Activated naive CD8-positive, alpha-beta T cell treated with anti-CD3 and anti-CD28 coated beads, Interleukin-2, amount 10 ng/mL, durations not matched to agents 7 days and 5 days (primary cell): ENCODE measurements at places on chromosomes 3 and 15.

DNA sequence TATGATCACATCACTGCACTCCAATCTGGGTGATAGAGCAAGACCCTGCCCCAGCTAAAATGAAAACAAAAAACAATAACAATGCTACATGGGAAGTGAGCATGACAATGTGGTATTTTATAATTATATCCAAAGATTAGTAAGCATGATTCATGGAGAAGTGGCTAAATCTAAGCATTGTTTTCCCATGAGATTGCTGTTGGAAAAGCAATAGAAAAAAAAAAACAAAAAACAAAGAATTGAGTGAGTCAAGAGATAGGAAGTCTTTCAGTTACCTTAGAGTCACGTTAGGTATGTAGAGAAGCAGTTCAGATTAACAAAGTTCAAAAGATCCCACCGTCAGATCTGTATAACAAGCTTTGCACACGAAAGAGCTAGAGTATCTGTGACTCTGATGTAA, 210.3 kb upstream of the CNTN6 start:
- no peak overlapping the region for H3K4me3 ChIP-seq
- H3K4me1 ChIP-seq: no peaks in the 10 kb centered on the region
- DNase-seq: no peak
- no peaks in the 10 kb centered on the region for H3K36me3 ChIP-seq
- H3K27ac ChIP-seq: no peak overlapping the region
- no peaks in the 10 kb centered on the region for H3K27me3 ChIP-seq

- peaks cover 2% of the 10 kb centered on the region for H3K36me3 ChIP-seq
- H3K4me1 ChIP-seq: peaks cover 17% of the 10 kb centered on the region
- DNase-seq: no peak
- H3K27ac ChIP-seq: no peak overlapping the region
- H3K27me3 ChIP-seq: no peaks in the 10 kb centered on the region
These were observed 10.8 kb downstream of the CMTM8 start for GRCh38 chr3:32249184-32249782.

GRCh38 chr15:74182131-74182530, 8.6 kb downstream of the ISLR start:
- H3K27me3 ChIP-seq: peaks cover 3% of the 10 kb centered on the region
- no peak overlapping the region for H3K27ac ChIP-seq
- no peaks in the 10 kb centered on the region for H3K4me1 ChIP-seq
- no peak overlapping the region for H3K4me3 ChIP-seq

DNA sequence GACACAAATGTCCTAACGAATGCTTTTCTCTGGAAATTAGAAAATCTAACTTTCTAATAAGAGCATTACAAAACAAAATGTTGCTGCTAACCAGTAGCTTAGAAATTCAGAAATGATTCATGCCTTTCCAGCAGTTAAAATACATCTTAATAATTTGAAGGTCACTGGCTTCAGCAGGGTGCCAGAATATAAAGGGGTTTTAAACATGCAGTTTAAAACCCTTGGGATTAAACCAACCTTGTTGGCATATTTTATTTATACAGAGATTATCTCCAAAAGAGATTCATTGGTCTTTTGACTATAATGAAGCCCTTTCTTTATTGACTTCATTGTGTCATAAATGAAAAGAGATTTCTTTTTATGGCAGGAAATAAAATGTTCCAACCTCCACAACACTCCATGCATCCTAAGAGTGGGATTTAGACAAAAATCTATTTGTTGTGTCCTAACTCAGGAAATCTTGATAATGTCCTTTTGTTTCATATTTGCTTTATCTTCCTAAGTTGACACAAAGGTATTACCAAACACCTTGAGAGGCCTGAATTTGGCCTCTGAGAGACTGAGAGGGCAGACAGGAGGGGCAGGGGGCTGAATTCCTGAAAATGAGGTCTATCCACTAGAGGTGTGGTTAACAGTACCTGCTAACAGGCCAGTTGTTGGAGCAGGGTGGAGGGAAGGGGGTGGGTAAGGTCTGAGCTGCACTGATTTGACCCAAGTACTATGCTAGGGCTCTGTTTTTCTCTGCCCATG, 124.4 kb downstream of the FEZF2 start:
- H3K4me1 ChIP-seq: no peaks in the 10 kb centered on the region
- no peaks in the 10 kb centered on the region for H3K36me3 ChIP-seq
- H3K27ac ChIP-seq: no peak overlapping the region
- H3K4me3 ChIP-seq: no peak overlapping the region
- no peak for DNase-seq

DNA sequence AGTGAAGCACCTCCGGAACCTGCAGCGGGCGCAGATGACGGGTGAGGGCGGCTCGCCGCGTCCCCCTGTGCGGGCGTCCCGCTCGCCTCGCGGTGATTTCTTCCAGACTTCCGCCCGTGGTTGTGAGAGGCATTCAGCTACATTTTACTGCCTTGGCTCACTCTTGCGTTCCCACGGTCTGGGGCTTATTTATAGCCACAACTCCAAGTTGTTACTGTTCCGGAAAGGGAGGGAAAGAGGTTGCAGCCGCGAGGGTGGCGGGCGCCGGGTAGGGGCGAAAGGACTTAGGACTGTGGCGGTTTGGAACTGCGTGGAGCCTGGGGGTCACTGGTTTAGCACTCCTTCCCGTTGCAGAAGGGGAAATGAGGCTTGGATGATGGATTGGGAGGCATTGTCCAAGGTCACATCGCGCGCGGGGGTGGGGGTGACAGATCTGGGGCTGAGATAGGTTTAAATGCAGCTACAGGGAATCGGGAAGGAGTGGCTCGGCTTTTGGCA, 1.1 kb downstream of the HES1 start:
- no peak overlapping the region for H3K27ac ChIP-seq
- H3K4me1 ChIP-seq: peaks cover 38% of the 10 kb centered on the region
- peaks cover 2% of the 10 kb centered on the region for H3K36me3 ChIP-seq
- peak; percentile 51 for DNase-seq
- H3K4me3 ChIP-seq: peak overlapping the region; percentile 59
- peaks cover 77% of the 10 kb centered on the region for H3K27me3 ChIP-seq

GRCh38 chr3:39149059-39149455, 4.3 kb downstream of the CSRNP1 start:
- no peaks in the 10 kb centered on the region for H3K27me3 ChIP-seq
- peaks cover 65% of the 10 kb centered on the region for H3K4me1 ChIP-seq
- peak overlapping the region; percentile 96 for H3K4me3 ChIP-seq
- peaks cover 22% of the 10 kb centered on the region for H3K36me3 ChIP-seq

DNA sequence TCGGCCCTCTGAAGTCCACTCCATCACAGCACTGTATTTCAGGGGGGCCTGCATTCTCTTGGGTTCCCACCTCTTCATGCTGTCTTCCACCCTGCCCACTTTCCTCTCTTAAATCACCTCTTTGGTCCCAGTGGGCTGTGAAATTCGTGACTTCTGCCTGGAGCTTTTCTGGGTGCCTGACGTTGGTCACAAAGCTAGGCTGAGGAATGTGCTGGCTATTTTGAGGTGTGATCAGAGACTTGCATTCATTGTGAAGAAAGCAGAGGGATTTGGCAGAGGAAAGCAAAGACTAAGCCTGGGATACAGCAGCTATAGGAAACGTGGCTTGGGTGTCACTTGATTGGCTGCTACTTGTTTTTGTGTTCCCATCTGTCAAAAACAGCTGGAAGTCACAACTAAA, 202.5 kb downstream of the SATB1 start:
- H3K4me3 ChIP-seq: no peak overlapping the region
- DNase-seq: no peak
- no peaks in the 10 kb centered on the region for H3K36me3 ChIP-seq
- H3K27me3 ChIP-seq: no peaks in the 10 kb centered on the region
- no peak overlapping the region for H3K27ac ChIP-seq

DNA sequence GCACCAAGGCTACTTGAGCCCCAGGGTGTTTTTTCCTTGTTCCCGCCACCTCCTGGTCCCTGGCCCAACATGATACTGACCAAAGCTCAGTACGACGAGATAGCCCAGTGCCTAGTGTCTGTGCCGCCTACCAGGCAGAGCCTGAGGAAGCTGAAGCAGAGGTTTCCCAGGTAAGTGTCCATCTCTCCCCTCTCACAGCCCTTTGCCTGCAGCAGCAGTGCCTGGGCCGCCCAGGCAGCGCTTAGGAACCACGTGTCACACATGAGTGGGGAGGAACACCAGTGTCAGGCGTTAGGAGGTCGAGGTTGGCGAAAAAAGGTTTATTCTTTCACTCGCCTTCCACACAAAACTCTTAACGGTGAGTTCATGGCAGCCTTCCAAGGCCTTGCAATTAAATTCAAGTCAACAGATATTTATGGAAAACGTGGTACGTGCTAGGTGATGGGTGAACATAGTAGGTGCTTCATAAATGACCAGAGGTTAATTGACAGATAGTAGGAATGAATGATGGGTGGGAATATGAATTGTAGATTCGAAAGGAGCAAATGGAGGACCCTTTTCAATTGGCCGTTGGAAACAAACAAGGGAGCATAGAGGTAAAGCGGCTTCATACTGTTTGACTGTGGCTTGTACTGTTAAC, 486 bp downstream of the CDIN1 start:
- peak overlapping the region; percentile 90 for H3K27ac ChIP-seq
- H3K36me3 ChIP-seq: peaks cover 7% of the 10 kb centered on the region
- DNase-seq: no peak

GRCh38 chr3:5160321-5160720, 27.2 kb upstream of the EDEM1 start:
- no peak overlapping the region for H3K4me3 ChIP-seq
- no peaks in the 10 kb centered on the region for H3K27me3 ChIP-seq
- peaks cover 7% of the 10 kb centered on the region for H3K36me3 ChIP-seq
- DNase-seq: no peak

GRCh38 chr15:32851572-32851971, 133.8 kb downstream of the GREM1 start:
- no peaks in the 10 kb centered on the region for H3K4me1 ChIP-seq
- H3K36me3 ChIP-seq: no peaks in the 10 kb centered on the region
- no peak for DNase-seq
- H3K27me3 ChIP-seq: peaks cover 3% of the 10 kb centered on the region

- H3K27me3 ChIP-seq: peaks cover under 1% of the 10 kb centered on the region
- no peak overlapping the region for H3K4me3 ChIP-seq
- H3K27ac ChIP-seq: no peak overlapping the region
- no peaks in the 10 kb centered on the region for H3K4me1 ChIP-seq
- H3K36me3 ChIP-seq: no peaks in the 10 kb centered on the region
These were observed 29.0 kb downstream of the LMCD1 start for GRCh38 chr3:8530581-8530980.

DNA sequence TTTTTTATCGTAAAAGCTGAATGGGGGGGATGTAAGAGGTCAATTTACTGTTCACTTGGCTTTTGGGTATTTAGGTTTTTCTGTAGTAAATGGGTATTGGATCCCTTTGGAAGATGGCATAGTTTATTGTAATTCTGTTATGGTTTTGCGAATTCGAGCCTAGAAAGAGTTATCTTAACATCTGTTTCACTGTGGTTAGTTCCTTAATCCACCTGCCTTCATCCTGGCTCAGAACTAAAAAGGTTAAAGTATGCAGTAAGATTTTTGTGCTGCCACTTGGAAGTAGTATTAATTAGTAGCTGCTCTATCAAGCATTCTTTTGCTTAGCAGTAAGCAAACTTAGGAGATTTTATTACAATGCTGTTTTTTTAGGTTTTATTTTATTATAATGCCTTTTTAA, 62.4 kb downstream of the ARIH1 start:
- no peak for DNase-seq
- H3K27ac ChIP-seq: no peak overlapping the region
- H3K4me1 ChIP-seq: peaks cover 21% of the 10 kb centered on the region
- H3K27me3 ChIP-seq: no peaks in the 10 kb centered on the region
- no peak overlapping the region for H3K4me3 ChIP-seq

GRCh38 chr3:191376516-191377141, 46.3 kb upstream of the UTS2B start:
- no peak overlapping the region for H3K4me3 ChIP-seq
- H3K36me3 ChIP-seq: no peaks in the 10 kb centered on the region
- H3K27me3 ChIP-seq: no peaks in the 10 kb centered on the region
- H3K4me1 ChIP-seq: no peaks in the 10 kb centered on the region
- no peak overlapping the region for H3K27ac ChIP-seq
- DNase-seq: no peak

DNA sequence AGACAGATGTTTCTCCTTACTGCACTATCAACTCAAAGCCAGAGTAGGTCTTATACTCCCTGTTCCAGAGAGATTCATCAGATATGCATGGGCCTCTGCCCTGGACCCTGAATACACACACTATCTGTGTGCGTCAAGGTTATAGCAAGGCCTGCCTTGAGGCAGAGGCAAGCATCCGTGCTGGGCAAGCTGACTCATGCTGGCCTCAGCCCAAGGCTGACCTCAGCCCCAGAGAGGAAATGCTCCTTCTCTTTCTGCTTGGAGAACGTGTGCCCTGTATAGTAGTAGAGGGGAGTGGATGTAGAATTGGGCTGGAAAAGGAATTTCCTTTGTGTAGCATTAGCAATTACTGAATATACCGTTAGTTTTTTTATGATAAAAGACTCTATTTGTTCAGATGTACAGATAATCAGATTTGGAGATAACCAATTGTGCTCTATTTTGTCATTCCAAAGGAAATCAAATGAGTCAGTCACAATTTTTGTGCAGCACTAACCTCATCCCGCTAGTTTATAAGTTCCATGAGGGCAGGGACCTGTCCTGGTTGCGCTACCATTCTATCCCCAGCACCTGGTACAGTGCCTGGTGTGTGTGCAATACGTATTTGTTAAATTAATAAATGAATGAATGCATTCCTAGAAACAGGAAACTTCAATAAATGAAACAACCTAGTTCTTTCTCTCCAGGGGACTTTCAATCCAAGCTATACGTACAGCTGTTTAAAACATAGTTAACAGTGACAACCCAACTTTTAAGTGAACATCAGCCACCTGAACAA, 13.3 kb upstream of the PAQR9 start:
- no peak overlapping the region for H3K27ac ChIP-seq
- no peak overlapping the region for H3K4me3 ChIP-seq
- H3K4me1 ChIP-seq: no peaks in the 10 kb centered on the region
- DNase-seq: no peak
- H3K27me3 ChIP-seq: peaks cover 45% of the 10 kb centered on the region
- no peaks in the 10 kb centered on the region for H3K36me3 ChIP-seq

- H3K36me3 ChIP-seq: no peaks in the 10 kb centered on the region
- H3K4me3 ChIP-seq: no peak overlapping the region
- no peak overlapping the region for H3K27ac ChIP-seq
- peaks cover 11% of the 10 kb centered on the region for H3K27me3 ChIP-seq
These were observed 307.8 kb upstream of the ARRDC4 start for GRCh38 chr15:97652700-97653167.

- DNase-seq: no peak
- no peaks in the 10 kb centered on the region for H3K36me3 ChIP-seq
- H3K4me1 ChIP-seq: peaks cover 6% of the 10 kb centered on the region
These were observed 118.2 kb upstream of the GOLIM4 start for GRCh38 chr3:168213920-168214319.

GRCh38 chr3:64327100-64327804, 102.0 kb upstream of the PRICKLE2 start:
- peaks cover 2% of the 10 kb centered on the region for H3K27me3 ChIP-seq
- H3K4me3 ChIP-seq: no peak overlapping the region
- no peaks in the 10 kb centered on the region for H3K36me3 ChIP-seq
- H3K4me1 ChIP-seq: no peaks in the 10 kb centered on the region
- no peak for DNase-seq
- no peak overlapping the region for H3K27ac ChIP-seq

DNA sequence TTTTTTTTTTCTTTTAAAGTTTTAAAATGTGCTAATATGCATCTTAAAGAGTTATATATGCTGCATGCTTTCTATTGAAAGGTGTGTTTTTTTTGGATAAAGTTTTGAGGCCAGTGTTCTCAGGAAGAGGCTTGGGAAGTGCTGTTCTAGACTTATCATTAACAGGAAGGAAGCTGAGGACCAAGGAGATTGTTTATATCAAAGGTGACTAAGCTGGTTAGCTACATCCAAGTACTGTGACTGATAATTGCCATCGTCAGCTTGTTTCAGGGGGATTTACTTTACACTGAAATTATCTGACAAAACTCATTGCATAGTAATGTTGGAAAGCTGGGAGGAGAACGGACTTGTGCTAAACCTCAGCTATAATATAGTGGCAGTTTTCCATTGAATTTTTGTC, 36.3 kb upstream of the UTS2B start:
- DNase-seq: no peak
- no peak overlapping the region for H3K27ac ChIP-seq
